ENCODE measurements at places on chromosomes 4 and X.
A peak's percentile ranks its signal among the peaks of the same experiment; 100 is the strongest.

- no peak for DNase-seq
Measured at GRCh38 chrX:119145241-119145653, 17.6 kb upstream of the KIAA1210 start.

GRCh38 chr4:185238215-185238681 lies 28.9 kb downstream of the SNX25 start:
- no peak for DNase-seq

DNA sequence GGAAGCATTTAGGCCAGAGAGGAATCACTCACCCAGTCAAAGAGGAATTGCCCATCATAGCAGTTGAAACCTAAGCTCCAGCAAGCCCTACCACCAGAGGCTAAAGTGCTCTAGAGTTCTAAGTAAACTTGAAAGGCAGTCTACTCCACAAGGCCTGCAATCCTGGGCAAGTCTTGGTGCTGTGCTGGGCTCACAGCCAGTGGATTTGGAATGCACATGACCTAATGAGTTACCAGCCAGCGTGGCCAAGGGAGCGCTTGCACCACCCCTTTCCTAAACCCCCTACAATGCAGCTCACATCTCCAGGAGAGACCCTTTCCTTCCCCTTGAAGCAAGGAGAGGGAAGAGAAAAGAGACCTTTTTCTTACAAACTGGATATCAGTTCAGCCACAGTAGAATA lies 445.7 kb downstream of the GASK1B start:
- DNase-seq: no peak

DNA sequence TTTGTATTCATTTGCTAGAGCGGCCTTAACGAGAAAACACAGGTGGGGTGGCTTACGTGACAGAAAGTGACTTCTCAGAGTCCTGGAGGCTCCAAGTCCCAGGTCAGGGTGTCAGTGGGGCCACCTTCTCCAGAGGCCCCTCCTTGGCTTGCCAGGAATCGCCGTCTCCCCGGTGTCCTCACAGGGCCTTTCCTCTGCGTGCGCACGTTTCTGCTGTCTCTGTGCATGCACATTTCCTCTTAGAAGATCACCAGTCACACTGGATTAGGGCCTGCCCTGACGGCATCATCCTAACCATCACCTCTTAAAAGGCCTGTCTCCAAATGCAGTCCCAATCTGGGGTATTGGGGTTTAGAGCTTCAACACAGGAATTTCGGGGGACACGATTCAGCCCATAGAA lies 63.8 kb upstream of the HELT start:
- no peak for DNase-seq

- no peak for DNase-seq
Measured at GRCh38 chr4:109472343-109472761, 38.7 kb downstream of the SEC24B start.

GRCh38 chr4:6343939-6344408 lies 74.3 kb downstream of the WFS1 start:
- no peak for DNase-seq

DNA sequence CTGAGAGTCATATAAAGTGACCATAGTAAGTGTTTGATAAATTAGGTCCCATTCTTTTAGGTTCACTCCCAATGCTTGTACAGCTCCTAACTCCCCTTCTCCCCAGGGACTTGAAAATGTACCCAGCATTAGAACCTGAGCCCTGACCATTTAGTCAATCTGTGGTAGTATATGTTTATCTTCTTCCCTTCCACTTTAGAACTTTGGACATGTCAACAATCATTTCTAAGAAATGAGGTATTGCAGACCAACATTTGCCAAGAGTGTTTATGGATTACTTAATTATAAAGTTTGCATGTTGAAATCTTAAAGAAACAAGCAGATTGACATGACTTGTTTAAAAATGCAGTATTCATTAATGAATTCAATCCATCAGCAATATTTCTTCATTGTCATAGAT lies 26.0 kb downstream of the AFM start:
- DNase-seq: no peak

DNA sequence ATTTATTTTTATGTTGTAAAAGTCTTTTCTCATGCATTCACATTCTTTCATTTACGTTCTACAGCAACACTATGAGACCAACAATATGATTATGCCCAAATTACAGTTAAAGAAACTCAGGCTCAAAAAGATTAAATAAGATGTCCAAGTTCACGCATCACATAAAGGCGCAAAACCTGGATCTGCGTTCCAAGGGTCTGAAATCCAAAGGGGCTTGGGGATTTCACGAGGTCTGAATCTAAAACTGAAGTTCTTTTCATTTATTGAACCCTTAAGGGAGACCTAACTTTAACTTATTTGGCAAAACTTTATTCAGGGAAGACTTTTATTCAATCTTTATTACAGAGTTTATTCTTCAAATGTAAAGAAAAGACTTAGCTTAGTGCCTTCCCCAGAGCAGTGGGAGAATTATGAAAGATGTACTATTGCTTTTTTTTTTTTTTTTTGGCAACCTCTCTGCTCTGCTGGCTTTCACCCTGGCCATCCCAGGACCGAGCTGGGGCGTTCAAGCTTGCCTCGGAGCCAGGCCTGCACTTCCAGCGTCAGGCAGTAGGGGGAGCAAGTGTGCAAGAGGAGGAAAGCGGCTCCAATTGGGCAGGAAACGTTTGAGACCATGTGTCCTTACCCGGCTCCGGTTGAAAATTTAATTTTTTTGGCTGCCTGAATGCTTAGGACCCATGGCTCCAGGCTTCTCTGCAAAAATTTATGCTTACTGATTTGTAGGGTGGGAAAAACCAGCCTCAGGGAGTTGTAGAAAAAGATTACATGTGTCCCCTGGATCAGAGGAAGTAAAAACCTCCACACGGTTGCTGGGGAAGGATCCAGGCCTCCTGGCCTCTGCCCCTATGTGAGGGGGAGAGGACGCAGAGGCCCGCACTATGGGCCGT lies 344.3 kb upstream of the KLF3 start:
- DNase-seq: peak; percentile 87

DNA sequence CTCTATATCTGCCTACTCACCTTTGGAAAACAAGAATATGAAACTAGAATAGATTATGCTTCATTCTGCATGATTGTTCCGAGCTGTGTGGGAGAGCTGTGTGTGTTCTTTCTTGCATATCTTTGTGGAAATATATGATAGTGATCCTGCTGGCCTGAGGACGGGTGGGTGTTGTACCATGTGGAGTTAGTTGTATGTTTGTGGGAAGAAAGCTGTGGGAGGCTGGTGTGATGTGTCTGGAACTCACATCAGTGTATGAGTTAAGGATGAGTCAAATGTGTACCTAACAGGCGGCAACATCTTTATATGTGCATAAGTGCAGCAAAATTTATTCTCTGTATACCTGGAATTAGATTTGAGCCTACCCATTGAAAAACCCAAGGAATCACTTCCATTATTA lies 208.1 kb upstream of the ADGRL3 start:
- no peak for DNase-seq

DNA sequence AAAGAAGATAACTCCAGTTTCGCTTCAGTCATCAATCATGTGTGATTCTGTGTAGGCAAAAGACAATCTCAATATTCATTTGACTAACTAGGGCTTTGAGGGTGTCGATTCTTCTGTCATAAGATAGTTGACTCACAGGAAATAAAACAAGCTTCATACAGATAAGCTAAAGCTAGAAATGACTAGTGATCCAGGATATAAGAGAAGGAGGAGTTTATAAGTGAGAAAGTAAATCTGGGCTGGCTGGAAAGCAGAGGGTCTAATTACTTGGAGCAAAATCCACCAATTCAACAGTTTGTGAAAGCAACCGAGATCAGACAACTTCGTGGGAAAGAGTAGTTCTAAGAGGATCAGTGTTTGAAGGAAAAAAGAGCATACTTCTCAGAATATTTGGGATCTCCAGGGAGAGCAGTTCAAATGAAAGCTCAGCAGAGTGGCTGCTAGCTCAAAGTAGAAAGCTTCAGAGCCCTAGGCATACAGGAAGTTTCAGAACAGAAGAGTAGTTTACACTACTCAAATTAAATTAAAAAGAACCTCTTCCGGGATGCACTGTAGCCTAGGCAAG lies 429.3 kb downstream of the INPP4B start:
- DNase-seq: peak; percentile 29

- DNase-seq: no peak
Measured at GRCh38 chr4:89273741-89274141, 33.9 kb downstream of the GPRIN3 start.

DNA sequence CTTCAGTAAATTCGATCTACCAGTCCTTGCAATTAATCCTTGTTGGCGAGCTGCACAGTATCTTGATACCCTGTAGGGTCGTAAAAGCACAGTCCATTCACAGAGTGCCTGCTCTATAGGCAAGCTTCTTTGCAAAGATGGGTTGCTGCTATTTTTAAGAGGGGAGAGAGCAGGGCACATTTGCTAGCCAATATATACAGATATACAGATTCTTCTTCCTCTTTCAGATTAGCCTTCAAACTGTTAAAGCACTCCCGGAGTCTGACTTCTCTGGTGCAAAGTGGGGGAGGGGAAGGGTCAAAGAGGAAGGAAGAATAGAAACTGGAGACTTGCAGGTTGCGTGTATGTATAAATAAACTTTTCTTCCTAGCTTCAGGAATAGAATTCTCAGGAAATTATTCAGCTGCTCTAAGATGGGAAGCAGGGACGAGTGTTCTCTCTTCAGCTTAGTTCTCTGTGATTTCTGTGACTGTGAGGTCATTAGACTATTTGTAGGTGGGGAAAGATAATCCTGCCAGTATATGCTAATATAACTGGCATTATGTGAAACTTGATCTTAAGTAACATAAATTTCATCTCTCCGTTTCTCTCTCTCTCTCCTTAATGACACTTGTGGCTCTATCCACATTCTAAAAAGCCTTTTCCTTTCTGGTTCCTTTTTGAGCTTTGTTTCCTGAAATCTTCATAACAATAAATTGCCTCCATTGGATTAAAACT lies at the start of gene CYSLTR1:
Gene CYSLTR1, minus strand, starts transcription at position 242 of the 717 bp plus-strand sequence. CDS start 53,865 bp downstream, outside the sequence.
- no peak for DNase-seq

DNA sequence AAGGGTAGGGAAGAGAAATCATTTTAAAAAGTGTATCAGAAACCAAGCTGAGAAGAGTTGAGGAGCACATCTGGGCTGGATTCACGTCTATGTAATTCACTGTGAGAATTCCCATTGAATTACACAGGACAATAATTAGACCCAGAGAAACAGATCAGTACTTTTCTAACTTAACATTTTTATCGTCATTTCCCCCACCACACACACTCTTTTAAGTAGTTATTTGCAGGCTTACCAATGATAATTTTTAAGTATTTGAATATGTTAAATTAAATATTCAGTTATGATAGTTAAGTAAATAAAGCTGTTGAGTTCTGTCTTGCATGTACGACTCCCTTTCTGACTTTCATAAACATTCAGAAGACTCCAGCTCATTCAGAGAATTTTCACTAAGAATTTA lies 165.4 kb upstream of the PITX2 start:
- no peak for DNase-seq

DNA sequence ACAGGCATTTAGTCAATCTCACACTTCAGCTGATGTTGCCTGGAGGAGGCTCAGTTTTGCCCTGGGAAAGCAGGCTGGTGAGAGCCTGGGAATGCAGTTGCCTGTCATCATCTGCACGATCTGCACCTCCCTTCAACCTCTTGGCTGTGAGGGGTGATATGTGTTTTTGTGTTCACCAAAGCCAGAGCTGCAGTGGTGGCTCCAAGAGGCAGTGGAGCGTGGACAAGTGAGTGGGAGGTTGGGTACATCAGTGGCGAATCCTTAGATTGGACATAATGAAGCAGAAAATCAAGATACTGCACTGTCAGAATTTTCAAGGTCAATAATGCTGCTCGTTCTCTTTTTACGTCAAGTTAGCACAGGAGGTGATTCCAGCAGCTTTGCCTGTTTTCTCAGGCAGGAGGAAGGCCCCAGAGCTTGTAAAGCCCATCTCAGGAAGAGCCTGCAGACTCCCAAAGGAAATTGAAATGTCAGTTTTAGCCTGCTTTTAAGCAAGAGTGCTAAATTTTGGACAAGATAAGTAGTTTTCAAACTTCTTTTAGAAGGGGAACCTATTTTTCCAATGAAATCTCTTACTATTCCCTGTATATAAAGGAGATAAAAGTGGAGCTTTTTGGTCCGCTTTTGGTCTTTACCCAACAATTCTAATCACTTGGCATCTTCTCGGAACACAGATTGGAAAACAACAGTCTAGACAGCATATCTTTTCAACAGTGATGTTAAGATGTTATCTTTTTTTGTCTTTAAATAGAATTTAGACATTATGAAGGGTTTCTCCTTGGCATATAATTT lies 92.8 kb downstream of the FRAS1 start:
- DNase-seq: peak; percentile 52

DNA sequence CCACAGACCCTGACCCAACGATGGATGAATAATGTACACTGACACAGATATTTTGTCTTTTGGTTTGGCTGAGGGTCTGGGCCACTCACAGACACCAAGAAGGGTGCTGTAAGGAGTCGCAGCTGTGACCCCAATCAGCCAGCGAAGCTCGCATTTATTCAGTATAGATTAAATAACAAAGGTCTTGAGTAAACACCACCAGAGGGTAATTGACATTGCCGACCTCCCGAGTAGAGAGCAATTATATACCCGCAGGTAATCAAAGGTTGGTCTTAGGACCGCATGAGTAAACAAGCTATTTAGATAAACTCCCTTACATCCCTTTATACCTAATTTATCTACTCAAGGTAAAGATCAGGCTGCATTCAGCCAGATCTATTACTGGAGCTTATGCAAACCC lies 297.1 kb downstream of the ADAM29 start:
- no peak for DNase-seq

DNA sequence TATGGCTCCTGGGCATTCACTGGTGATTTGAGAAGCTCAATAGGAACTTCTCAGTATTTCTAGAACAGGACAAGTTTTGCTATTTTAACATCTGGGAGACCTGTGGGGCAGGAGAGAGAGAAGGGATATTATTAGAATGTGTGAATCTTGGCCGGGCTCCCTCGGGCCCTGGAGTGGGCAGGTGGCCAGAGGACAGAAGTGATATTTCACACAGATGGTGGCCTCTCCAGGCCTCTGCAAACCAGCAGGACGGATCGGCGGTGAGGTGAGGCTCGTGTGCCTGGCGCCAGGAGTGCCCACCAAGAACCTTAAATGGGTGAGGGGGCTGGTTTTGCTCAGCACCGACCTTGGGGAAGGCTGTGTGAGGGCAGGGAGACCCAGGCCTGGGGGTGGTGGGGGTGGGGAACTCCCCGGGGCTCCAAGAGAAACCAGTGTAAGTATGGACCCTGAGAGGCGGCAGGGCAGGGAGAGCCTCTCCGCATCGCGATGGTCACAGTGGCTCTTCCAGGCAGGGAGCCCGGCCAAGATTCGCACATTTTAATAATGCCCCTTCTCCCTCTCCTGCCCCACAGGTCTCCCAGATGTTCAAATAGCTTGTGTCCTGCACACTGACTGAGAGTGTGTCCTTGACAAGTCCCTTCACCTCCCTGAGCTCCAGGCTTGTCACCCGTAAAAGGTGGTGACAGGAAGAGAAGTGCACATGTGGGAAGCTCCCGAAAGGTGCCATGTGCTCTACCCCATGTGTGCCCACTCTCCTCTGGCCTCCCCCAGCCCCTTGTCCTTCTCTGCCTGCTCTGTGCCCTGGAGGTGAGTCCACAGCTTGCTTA lies 64.9 kb downstream of the SORCS2 start:
- DNase-seq: no peak
